ENCODE measurements at places on chromosomes 12 and 14. TPM values are rescaled to one million over a fixed set of nuclear protein-coding genes. Genes with fewer than 3 reads are reported as not detected.

GRCh38 chr12:117972301-117972700, 3.5 kb upstream of the KSR2 start:
- DNase-seq = no peak
- H3K4me3 ChIP-seq = no peak overlapping the region
- H3K27me3 ChIP-seq = peaks cover 19% of the 10 kb centered on the region
- H3K27ac ChIP-seq = no peak overlapping the region
- H3K4me1 ChIP-seq = no peaks in the 10 kb centered on the region

Gene CPNE6
- total RNA-seq = not detected

- H3K4me3 ChIP-seq = no peak overlapping the region
- no peak overlapping the region for H3K27ac ChIP-seq
- DNase-seq = peak; percentile 20
- no peaks in the 10 kb centered on the region for H3K36me3 ChIP-seq
- no peaks in the 10 kb centered on the region for H3K27me3 ChIP-seq
Measured at GRCh38 chr12:22380031-22380430, 45.5 kb upstream of the ST8SIA1 start.

DNA sequence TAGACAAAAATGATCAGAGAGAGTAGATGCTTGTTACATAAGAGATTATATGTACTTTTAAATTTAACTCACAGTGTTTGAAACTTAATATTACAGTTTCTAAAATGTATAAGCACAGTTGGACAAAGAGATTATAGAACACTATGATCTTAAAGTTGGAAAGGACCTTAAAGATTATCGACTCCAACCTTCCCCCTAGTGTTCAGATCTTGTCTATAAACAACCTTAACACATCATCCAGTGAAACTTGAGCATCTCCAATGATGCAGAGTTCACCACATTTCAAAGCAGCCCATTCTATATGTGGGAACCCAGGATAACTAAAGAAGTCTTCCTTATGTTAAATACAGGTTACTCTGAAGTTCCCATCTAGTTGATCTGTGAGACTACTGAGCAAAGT, 480.8 kb downstream of the RMST start:
- no peak overlapping the region for H3K4me3 ChIP-seq
- no peaks in the 10 kb centered on the region for H3K4me1 ChIP-seq
- H3K36me3 ChIP-seq = no peaks in the 10 kb centered on the region
- no peak for DNase-seq

DNA sequence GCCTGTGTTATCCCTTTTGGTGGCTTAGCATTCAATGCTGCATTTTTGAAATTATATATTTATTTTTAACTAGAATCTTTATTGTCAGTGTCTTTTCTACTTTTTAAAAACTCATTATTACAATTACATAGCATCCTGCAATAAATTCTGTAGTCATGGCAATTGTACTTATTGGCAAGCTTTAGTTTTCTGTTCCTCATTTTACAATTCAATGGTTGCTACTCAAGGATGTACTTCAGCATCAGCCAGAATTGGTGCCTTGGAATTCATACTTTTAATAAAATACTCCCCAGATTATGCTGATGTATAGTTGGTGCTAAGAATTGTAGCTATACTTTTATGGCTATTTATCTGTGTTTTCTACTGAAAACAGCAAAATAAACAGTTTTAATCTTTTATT, 1756.8 kb upstream of the SEL1L start:
- DNase-seq = no peak
- no peaks in the 10 kb centered on the region for H3K36me3 ChIP-seq
- H3K4me3 ChIP-seq = no peak overlapping the region

- no peaks in the 10 kb centered on the region for H3K36me3 ChIP-seq
- no peak overlapping the region for H3K27ac ChIP-seq
- DNase-seq = no peak
Measured at GRCh38 chr14:100193417-100194357, 34.2 kb upstream of the DEGS2 start.

Gene PRR4
- total RNA-seq = 0.77 TPM

- H3K27ac ChIP-seq = peak overlapping the region; percentile 70
- peaks cover 17% of the 10 kb centered on the region for H3K4me1 ChIP-seq
- no peaks in the 10 kb centered on the region for H3K36me3 ChIP-seq
- no peak overlapping the region for H3K4me3 ChIP-seq
- DNase-seq = peak; percentile 18
Measured at GRCh38 chr14:54718046-54718445, 151.1 kb downstream of the SAMD4A start.

Gene ESR2
- 0.66 TPM for total RNA-seq

DNA sequence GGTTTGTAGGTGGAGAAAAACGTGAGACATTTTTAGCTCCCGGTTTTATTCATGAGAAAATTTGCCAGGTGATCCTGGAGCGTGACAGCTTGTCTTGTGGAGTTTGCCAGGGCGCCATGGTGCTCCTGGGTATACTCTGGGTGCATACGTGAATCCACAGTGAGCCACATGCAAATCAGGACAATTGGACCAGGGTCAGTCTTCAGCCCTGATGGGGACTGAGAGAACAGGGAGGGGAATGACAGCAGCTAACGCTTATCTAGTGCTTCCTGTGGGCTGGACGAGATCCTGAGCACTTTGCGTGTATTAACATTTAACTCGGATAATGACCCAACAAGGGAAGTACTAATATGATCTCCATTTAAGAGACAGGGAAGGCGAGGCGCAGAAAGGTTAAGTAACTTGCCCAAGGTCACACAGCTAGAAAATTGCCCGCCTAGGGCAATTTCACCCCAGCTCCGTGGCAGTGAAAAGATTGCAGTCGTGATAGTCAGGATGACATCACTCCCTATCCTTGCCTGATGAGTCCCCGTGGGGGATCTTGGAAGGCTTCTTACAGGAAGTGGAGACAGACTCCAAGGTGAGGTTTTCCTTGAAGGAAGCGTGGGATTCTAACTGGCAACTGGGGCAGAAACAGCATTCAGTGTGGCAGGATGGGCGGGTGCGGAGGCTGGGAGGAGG, 118.4 kb upstream of the NCOR2 start:
- H3K36me3 ChIP-seq = no peaks in the 10 kb centered on the region
- no peak overlapping the region for H3K4me3 ChIP-seq
- H3K27me3 ChIP-seq = no peaks in the 10 kb centered on the region
- H3K4me1 ChIP-seq = peaks cover 34% of the 10 kb centered on the region
- DNase-seq = peak; percentile 46
- peak overlapping the region; percentile 5 for H3K27ac ChIP-seq

DNA sequence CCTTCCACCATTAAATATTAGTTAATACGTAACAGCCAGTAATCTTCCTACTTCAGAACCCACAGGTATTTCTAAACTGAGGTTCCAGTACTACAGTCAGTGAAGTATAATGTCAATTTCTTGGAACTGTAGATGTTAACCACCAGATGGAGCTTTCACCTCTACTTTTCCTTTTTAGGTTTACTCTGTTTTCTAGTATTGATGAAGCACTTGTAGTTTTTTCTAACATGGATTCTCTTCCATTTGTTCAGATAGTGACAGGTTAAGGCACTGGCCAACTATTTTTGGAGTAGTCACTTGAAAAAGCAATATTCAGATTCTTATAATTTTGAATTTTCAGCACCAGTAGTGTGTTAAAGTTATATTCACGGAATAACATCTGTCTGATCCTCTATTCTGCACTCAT, 4.6 kb upstream of the SEC23A start:
- H3K27me3 ChIP-seq = no peaks in the 10 kb centered on the region
- peak; percentile 47 for DNase-seq

Gene HCAR2
- not detected for total RNA-seq

Gene CCDC38
- total RNA-seq = not detected

GRCh38 chr12:69149270-69149669, 90.1 kb upstream of the CPSF6 start:
- H3K27me3 ChIP-seq = no peaks in the 10 kb centered on the region
- no peak for DNase-seq

DNA sequence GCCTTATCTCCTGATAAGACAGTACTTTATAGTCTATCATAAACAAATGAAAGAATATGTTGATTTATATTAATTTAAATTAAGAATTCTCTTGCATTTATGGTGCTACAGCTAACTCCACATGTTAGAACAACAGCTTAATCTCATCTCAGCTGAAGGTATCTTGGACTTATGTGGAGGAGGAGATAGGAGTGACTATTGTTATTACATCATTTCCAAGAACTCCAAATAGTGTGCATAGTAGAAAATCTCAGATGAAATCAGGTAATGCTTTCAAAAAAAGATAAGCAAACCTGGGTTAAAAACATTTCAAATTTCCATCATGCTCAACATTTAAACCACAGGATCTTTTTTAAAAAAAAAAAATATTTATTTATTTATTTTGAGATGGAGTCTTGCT, 31.3 kb upstream of the ISM2 start:
- H3K27ac ChIP-seq = no peak overlapping the region
- no peaks in the 10 kb centered on the region for H3K27me3 ChIP-seq
- H3K36me3 ChIP-seq = no peaks in the 10 kb centered on the region
- DNase-seq = no peak
- H3K4me1 ChIP-seq = no peaks in the 10 kb centered on the region
- no peak overlapping the region for H3K4me3 ChIP-seq

- H3K4me1 ChIP-seq = no peaks in the 10 kb centered on the region
- H3K27ac ChIP-seq = no peak overlapping the region
- DNase-seq = no peak
Measured at GRCh38 chr14:91127401-91127801, 13.5 kb downstream of the DGLUCY start.

GRCh38 chr12:87150969-87151662, 878.1 kb downstream of the C12orf50 start:
- H3K4me1 ChIP-seq = no peaks in the 10 kb centered on the region
- H3K4me3 ChIP-seq = no peak overlapping the region
- no peak overlapping the region for H3K27ac ChIP-seq
- H3K27me3 ChIP-seq = no peaks in the 10 kb centered on the region
- H3K36me3 ChIP-seq = no peaks in the 10 kb centered on the region
- DNase-seq = no peak

DNA sequence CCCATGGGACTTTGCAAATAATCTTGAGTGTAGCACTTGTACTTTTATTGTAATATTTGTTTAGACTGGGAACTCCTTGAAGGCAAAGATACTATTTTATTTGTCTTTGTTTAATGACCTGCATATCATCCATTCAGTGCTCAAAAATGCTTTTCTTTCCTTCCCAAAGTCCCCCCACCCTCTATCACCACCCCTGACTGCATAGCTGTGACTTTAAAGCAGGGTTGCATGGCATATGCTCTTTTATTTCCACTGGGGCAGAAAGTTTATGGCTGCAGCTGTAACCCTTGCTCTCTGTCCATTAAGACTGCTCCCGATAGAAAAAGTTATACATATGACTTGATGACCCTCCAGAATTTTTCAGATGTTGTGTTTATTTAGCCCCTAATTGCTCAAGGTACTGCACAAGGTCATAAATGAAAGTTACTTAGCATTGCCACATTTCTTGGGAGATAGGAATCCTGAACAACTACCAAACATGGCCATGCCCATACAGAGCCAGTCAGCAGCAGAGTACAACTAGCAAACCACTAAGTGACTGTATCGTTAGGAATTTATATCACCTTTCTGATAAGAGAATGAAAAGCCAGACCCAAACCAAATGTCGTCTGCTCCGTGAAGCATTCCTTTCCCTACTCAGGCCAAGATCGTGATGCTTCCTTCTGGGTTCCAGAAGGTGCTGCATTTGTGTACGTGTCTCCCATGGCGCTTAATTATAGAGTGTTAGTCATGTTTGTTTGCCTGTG, 114.3 kb downstream of the DIP2B start:
- H3K4me3 ChIP-seq = no peak overlapping the region
- H3K27ac ChIP-seq = no peak overlapping the region
- peaks cover 10% of the 10 kb centered on the region for H3K4me1 ChIP-seq
- no peaks in the 10 kb centered on the region for H3K27me3 ChIP-seq

- H3K4me3 ChIP-seq = no peak overlapping the region
- DNase-seq = no peak
- H3K36me3 ChIP-seq = no peaks in the 10 kb centered on the region
- H3K4me1 ChIP-seq = no peaks in the 10 kb centered on the region
Measured at GRCh38 chr14:77474479-77475177, 16.7 kb downstream of the AHSA1 start.

Gene GPRC5D
- not detected for total RNA-seq

DNA sequence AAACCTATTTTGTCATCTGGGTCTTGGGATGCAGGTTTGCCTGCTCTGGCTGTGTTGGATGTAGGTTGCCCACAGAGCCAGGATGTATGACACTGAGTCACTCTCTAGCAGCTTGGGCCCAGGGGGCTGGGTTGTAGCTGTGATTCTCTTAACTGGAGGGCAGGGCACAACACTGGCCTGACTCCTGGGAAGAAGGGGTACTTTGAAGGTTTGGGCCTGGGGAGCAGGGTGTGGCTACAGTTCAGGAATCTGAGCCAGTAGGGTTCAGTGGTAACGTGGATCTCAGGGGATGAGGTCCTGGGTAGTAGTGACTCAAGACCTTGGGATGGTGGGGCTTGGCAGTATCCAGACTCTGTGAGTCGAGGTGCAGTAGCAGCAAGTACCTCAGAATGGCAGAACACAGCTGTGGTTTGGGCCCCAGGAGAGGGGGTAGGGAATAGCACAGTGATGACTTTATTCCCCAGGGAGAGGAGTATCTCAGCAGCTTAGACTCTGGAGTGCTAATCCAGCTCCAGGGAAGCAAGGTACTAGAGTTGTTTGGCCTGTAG, 25.7 kb downstream of the TBC1D15 start:
- H3K4me1 ChIP-seq = peaks cover 18% of the 10 kb centered on the region
- H3K4me3 ChIP-seq = no peak overlapping the region
- no peaks in the 10 kb centered on the region for H3K27me3 ChIP-seq
- peak; percentile 82 for DNase-seq
- peak overlapping the region; percentile 81 for H3K27ac ChIP-seq

GRCh38 chr14:67602995-67603545, 3.0 kb upstream of the PIGH start:
- H3K36me3 ChIP-seq = no peaks in the 10 kb centered on the region
- H3K27ac ChIP-seq = no peak overlapping the region
- no peak overlapping the region for H3K4me3 ChIP-seq
- H3K4me1 ChIP-seq = no peaks in the 10 kb centered on the region
- DNase-seq = no peak

- H3K36me3 ChIP-seq = no peaks in the 10 kb centered on the region
- H3K4me1 ChIP-seq = no peaks in the 10 kb centered on the region
- no peaks in the 10 kb centered on the region for H3K27me3 ChIP-seq
Measured at GRCh38 chr12:5022465-5023061, 21.1 kb upstream of the KCNA5 start.

DNA sequence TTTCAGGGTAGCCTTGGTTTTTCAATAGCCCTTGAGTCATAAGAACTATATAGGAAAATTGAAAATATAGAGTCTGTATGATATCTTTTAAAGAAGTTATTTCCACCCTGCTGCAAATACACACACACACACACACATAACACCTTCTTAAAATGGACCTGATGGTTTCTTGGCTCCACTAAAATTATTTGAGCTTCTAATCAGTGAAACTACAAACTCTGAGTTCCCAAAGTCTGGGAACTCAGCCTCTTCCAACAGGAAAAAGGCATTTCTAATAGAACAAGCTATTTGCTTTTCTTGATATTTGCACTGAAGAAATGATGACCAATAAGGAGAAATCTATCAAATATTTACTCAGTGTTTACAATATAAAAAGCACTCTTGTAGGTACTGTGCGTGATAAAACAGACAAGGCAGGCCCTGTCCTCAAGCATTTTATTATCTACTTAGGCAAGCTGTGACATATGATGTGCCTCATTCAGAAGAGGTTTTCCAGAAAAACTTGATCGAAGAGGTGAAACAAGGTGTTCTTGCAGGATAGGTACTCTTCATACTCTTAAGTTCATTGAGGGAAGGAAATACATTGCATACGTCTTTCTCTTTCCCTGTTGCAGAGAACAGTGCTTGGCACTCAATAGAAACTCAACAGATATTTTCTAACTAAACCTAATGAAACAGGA, 88.6 kb downstream of the MGST1 start:
- H3K4me3 ChIP-seq = no peak overlapping the region
- H3K4me1 ChIP-seq = no peaks in the 10 kb centered on the region
- H3K27me3 ChIP-seq = no peaks in the 10 kb centered on the region
- no peak overlapping the region for H3K27ac ChIP-seq
- no peak for DNase-seq
- no peaks in the 10 kb centered on the region for H3K36me3 ChIP-seq
